ENCODE measurements at places on chromosomes 16 and 17.

GRCh38 chr17:31374094-31374447 lies 17.4 kb upstream of the RAB11FIP4 start:
- DNase-seq, result no peak

GRCh38 chr17:62626719-62627218 lies 701 bp upstream of the MRC2 start:
- peak; percentile 86 for DNase-seq

- no peak for DNase-seq
Measured at GRCh38 chr17:22300731-22301352, 608.5 kb downstream of the KCNJ18 start.

GRCh38 chr16:31333686-31334649 lies 21.0 kb upstream of the ITGAX start:
- no peak for DNase-seq

Data from fibroblast of gingiva (primary cell).